ENCODE measurements at places on chromosomes 2 and 18. TPM values are rescaled to one million over a fixed set of nuclear protein-coding genes. Genes with fewer than 3 reads are reported as not detected.

CYP26B1 gene
- not detected for total RNA-seq

ITGB6 gene
- 0.60 TPM for total RNA-seq

UNC80 gene
- total RNA-seq, result not detected

LRATD1 gene
- 0.30 TPM for total RNA-seq

TPRKB gene
- total RNA-seq, result 14.8 TPM

C2orf78 gene
- not detected for total RNA-seq

SLC5A6 gene
- 37.6 TPM for total RNA-seq

PLCL1 gene
- 1.5 TPM for total RNA-seq

RABL2A gene
- total RNA-seq, result 10.1 TPM

RPRD1A gene
- total RNA-seq, result 93.5 TPM

RNMT gene
- 46.0 TPM for total RNA-seq

MAP3K19 gene
- total RNA-seq, result not detected

CD8B2 gene
- not detected for total RNA-seq

EPG5 gene
- 49.0 TPM for total RNA-seq

SLC16A14 gene
- total RNA-seq, result 0.37 TPM

SRBD1 gene
- total RNA-seq, result 19.0 TPM

SULT1C4 gene
- total RNA-seq, result 0.30 TPM

CYS1 gene
- 0.37 TPM for total RNA-seq

KCNE4 gene
- 12.5 TPM for total RNA-seq

NDUFB3 gene
- total RNA-seq, result 81.4 TPM

SPAG16 gene
- 24.9 TPM for total RNA-seq

SOCS6 gene
- 43.4 TPM for total RNA-seq

LONRF2 gene
- total RNA-seq, result 0.32 TPM

PPP1R1C gene
- total RNA-seq, result 0.28 TPM

DTNA gene
- 6.8 TPM for total RNA-seq
